ENCODE measurements at places on chromosomes 7 and 10. TPM values are rescaled to one million over a fixed set of nuclear protein-coding genes. Genes with fewer than 3 reads are reported as not detected.

DNA sequence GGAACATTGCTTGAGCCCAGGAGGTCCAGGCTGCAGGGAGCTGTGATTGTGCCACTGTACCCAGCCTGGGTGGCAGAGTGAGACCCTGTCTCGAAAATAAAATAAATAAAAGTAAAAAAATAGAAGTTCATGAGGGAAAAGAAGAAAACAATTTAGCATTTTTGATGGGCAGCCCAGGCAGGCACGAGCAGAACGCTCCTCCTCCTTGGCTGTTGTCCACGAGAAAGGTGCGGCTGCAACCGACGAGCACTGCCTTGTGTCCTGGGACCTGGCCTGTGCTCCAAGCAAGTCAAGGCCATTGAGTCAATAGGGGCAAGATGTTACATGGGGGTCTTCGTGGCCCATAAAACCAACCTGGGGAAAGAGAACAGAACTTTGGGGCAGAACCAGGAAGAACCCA lies 25.6 kb downstream of the EBF3 start:
- H3K4me1 ChIP-seq, result no peaks in the 10 kb centered on the region
- no peak overlapping the region for H3K4me3 ChIP-seq
- no peaks in the 10 kb centered on the region for H3K36me3 ChIP-seq
- H3K27ac ChIP-seq, result no peak overlapping the region
- DNase-seq, result no peak
- H3K27me3 ChIP-seq, result no peaks in the 10 kb centered on the region

DNA sequence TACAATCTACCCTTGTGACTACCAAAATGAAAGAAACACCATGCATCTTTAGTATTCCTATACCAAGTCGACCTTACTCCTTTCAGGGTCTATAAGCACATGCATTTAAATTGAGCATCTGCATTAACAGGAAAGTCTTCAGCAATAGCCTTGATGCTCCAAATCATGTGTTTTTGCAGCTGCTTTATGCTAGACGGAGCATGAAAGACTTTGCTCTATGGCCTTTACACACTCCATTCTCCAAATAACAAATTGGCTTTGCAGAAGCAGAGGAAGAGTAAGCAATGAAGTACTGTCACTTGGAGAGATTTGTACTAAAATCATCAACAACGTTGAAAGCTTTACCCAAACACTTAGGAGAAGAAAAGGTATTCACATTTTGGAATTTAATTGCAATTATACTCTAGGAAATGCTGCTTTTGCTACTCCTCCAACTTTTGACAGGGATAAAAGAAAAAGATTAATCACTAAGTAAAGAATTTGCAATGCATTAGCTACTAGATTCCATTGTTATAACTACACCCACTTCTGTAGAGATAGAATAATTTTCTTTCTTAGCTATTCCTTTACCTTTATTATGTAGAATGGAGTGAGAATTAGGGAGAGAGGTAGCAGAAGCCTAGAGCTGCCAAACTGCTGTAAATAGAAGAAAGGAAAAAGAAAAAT lies 131.8 kb downstream of the SEMA3E start:
- H3K4me3 ChIP-seq, result no peak overlapping the region
- H3K4me1 ChIP-seq, result no peaks in the 10 kb centered on the region
- no peaks in the 10 kb centered on the region for H3K36me3 ChIP-seq
- H3K27me3 ChIP-seq, result no peaks in the 10 kb centered on the region
- no peak overlapping the region for H3K27ac ChIP-seq

DNA sequence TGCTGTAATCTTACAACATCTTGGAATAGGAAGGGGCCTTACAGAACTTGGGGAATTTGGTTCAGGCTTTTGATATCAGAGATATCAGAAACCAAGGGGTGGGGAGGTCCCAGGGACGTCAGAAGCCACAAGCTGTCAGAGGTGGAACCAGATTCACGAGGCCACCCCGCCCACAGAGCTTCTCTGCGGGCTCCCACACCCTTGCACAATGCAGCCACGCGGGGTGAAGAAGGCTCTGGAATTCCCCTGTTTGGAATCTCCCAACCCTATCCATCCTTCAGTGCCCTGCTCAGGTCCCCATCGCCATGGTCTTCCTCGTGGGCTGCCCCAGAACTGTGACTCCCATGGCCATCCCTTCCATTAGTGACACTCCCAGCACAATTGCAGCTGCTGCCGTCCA lies 247.1 kb upstream of the SHH start:
- no peak for DNase-seq
- no peaks in the 10 kb centered on the region for H3K27me3 ChIP-seq
- H3K4me1 ChIP-seq, result peaks cover 2% of the 10 kb centered on the region
- no peaks in the 10 kb centered on the region for H3K36me3 ChIP-seq
- no peak overlapping the region for H3K27ac ChIP-seq

DNA sequence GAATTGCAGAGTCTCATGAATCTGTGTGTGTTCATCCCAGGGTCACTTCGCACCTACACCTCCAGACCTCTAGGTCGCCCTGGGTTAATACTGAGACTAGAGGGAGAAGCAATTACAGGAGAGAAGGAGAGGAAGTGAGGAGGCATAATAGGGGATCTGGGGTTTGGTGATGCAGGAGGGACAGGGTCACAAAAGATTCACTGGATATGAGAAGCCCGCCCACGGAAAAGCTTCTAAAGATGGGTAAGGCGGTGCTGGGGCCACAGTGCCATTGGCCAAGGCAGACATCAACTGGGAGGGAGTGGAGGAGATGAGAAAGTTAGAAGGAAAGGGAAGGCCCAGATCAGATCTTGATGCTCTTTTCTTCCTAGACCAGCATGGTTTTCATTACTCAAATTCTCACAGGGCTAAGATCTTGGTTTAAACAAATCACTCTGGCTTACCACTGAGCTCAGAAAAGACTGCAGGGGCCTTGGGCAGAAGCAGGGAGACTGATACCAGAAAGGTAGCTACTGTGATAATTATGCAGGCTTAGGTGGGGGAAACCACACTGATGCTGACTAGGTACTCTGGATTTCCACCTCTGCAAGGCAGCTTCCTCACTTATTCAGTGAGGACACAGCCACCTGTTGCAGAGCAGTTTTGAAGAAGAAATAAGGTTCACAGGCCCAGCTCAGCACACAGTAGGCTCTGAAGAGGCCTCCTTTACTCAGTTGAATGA lies 17.4 kb upstream of the ZNF273 start:
- peaks cover 12% of the 10 kb centered on the region for H3K27me3 ChIP-seq
- DNase-seq, result no peak
- H3K36me3 ChIP-seq, result no peaks in the 10 kb centered on the region
- H3K4me3 ChIP-seq, result no peak overlapping the region

Gene SLC16A9
- 4.4 TPM for total RNA-seq

All from astrocyte (in vitro differentiated cells and primary cell).